NB4 (cell line): ENCODE measurements at places on chromosomes 1 and 21.
A peak's percentile ranks its signal among the peaks of the same experiment; 100 is the strongest.

- no peak for DNase-seq
Observed at GRCh38 chr1:192887426-192887825, 78.6 kb downstream of the RGS2 start.

- DNase-seq = no peak
Observed at GRCh38 chr1:2135941-2136340, 58.6 kb downstream of the FAAP20 start.

DNA sequence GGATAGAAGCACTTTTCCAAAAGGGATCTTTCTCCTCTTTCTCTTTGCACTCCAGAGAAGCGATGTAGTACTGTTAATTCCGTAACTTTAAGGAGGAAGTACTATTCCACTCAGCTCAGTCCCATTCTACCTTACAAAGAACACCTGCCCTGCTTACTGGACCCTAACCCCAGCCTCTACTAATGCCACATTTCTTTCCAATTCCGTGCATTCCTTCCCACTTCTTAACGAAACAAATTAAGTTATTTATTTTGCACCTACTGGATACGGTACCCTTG lies 511 bp downstream of the NDC1 start:
- DNase-seq = peak; percentile 28

DNA sequence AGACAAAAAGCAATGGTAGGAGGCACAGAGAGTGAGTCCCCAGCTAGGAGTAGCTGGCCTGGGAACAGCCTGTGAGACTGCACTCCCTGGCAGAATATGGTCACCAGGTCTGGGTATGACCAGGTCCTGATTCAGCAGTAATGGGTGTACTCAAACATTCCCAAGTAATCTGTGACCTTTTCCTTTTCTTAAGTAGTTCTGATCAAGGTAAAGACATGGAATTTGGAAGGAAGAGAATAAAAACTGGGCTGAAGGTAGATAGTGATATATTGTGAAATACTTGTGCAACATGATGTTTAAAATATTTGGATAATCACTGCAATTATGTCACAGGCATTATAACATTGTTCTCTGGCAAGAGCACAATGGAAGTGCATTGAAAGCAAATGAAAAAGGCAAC lies 147.2 kb upstream of the DPYD start:
- no peak for DNase-seq

GRCh38 chr1:228347181-228347580 lies 59.5 kb downstream of the TRIM11 start:
- DNase-seq = no peak

DNA sequence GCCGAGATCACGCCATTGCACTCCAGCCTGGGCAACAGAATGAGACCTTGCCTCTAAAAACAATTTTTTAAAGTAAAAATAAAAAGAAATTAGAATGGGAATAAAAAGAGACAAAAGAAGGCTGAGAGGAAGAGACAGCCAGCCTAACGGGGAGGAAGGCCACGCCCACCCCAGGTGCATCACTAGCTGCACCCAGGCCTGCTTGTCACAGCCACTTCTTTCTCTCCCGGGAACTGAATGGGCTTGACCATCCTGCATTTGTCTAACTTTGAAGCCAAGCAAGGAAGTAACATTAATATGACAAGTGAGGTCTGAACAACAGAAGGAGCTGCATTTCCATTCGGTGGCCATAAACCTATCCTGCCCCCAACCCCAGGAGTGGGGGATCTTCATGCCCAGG lies 20.8 kb upstream of the EFNA1 start:
- no peak for DNase-seq

- DNase-seq = no peak
Observed at GRCh38 chr1:101101360-101101759, 75.8 kb upstream of the DPH5 start.

DNA sequence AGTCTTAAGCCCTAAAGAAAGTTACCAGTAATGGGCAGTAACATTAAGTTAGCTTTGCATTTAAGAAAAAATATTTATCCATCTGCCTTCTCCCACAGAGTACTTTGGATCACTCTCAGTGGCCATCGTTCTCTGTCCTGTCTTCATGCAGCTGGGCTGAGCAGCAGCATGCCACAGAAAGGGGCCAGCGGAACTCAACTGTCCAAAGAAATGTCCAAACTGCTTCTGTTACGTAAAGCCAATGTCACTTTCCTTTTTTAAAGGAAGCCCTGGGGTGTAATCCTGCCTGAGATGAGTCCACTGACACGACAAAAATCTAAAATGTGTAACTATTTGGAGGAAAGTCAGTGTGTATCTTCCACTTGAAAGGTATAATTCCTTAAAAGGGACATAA lies 291.6 kb downstream of the SMYD3 start:
- peak; percentile 81 for DNase-seq

GRCh38 chr1:218658269-218658668 lies 313.1 kb downstream of the TGFB2 start:
- no peak for DNase-seq

- DNase-seq = peak; percentile 89
Observed at GRCh38 chr1:40476924-40477677, at the start of gene ZFP69. Gene ZFP69 (plus strand): TSS chr1:40477290. CDS start chr1:40479362, 2,072 bp downstream.

GRCh38 chr1:201447903-201448871 lies 20.8 kb downstream of the PHLDA3 start:
- DNase-seq = peak; percentile 66

DNA sequence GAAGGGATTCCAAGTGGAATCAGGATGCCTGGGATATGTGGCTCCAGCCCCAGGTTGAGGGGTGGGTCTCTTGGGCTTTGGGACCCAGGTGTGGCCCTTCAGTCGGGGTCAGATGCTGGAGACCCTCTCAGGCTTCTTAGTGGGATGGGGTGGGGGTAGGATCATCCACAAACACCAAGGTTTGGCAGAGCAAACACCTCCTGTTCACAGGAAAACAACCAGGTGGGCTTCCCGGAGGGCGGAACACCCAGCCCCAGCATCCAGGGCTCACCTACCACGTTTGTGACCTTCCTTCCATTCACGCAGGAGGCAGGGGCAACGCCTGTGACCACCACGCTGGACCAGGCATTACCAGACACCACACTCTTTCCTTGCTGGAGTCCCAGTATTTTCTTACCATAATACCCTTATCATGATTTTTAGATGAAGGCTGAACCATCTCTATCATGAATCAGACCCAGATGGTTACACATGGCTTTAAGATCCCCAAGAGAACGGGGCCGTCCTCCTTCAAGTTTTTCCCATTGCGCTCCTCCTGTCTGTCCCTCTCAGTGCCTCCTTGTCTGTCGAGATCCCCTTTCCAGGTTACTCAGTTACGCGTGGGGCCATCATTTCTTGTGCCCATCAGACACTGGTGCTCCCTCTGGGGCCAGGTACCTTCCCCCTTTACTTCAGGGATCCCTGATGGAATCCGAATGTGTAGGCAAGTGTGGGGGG lies 428.2 kb downstream of the NPHP4 start:
- DNase-seq = no peak

GRCh38 chr1:117473063-117473462 lies 105.8 kb downstream of the MAN1A2 start:
- DNase-seq = no peak

DNA sequence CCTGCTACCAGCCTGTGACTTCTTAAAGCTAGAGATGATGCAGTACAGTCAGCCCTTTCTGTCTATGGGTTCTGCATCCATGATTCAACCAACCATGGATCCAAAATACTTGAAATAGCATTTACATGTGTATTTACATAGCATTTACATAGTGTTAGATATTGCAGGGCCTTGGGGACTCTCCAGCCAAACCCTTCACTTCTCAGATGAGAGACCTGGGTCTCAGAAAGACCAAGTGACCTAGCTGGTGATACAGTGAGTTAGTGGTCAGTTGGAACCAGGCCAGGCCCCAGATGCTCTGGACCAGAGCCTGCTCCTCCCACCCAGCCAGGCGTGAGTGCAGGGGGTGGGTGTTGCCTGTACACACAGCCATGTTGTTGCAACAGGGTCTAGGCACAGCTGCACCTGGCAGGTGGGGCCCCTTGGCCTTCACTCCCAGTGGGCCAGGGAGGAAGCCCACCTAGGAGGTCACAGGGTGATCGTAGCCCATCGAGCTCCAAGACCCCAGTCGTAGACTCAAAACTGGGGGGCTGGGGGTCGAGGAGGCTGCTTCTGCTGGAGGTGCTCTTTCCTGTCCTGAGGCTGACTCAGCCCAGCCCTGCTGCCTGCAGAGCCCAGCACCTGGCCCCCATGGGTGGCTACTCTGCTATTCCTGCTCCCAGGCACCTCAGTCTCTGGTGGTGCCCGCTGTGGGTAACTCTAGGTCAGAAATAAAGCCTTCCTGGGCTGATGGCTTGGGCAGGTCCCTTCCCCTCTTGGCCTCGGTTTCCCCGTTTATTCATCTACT lies 7.7 kb downstream of the TMEM61 start:
- no peak for DNase-seq

- DNase-seq = peak; percentile 24
Observed at GRCh38 chr1:228452194-228453021, 34.8 kb upstream of the RNF187 start.

GRCh38 chr1:86991549-86992186 lies 77.2 kb downstream of the HS2ST1 start:
- DNase-seq = no peak

- no peak for DNase-seq
Observed at GRCh38 chr1:25361901-25362300, 23.8 kb downstream of the TMEM50A start.

DNA sequence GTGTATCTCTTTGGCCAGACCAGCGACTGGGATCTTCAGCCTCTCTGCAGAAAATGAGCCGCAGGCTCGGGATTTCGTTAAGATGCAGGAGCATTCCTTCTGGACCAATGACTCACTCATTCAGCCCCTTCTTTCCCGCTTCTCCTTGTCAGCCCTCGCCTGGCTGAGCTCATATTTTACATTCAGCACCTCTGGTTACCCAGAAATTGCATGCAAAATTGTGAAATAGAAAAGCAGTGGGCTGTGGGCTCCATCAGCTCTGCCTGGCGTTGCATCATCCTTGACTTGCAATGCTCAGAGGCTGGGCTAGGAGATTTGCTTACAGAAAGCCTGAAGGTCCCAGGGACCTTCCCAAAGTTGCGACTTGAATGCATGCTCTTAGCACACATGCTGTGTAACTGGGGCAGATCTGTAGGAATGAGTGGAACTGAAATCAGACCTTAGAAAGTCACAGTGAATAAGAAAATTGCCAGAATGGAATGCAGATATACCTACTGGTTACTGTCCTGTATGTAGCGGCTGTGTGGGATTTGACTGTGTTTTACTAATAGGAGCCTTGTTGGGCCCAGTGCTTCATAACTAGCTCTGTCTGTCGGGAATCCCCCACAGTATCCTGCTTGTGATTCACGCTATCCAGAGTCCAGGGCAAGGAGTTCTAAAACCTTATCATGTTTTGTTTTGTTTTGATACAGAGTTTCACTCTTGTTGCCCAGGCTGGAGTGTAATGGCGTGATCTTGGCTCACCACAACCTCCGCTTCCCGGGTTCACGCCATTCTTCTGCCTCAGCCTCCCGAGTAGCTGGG lies 444.8 kb downstream of the KIF26B start:
- DNase-seq = peak; percentile 90

DNA sequence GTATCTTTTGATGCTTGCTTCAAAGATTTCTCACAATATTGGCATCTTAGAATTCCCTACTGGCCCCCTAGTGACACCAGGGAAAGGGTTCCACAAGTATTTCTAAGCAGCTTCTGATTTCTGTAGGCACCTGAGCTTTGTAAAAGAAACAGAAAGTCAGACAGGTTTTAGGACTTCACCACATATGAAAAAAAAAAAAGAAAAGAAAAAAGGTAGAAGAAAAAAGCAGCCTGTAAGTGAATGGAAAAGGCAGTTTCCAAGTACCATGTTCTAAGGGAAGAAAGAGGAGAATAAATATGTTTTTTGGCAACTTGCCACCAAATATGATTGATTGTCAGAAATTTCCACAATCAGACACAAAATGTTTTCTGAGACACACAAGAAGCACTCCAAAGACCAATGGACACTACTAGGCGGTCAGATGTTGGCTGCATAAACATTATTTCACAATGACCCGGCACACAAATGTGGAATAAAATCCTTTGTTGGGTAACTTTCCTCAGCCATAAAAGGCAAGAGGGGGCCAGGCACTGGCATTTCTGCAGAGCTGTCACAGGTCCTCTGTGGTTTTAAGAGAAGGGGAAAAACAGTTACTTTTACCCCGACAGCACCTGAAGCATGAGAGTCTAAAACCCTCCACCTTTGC lies 12.7 kb upstream of the CPLANE2 start:
- DNase-seq = no peak

DNA sequence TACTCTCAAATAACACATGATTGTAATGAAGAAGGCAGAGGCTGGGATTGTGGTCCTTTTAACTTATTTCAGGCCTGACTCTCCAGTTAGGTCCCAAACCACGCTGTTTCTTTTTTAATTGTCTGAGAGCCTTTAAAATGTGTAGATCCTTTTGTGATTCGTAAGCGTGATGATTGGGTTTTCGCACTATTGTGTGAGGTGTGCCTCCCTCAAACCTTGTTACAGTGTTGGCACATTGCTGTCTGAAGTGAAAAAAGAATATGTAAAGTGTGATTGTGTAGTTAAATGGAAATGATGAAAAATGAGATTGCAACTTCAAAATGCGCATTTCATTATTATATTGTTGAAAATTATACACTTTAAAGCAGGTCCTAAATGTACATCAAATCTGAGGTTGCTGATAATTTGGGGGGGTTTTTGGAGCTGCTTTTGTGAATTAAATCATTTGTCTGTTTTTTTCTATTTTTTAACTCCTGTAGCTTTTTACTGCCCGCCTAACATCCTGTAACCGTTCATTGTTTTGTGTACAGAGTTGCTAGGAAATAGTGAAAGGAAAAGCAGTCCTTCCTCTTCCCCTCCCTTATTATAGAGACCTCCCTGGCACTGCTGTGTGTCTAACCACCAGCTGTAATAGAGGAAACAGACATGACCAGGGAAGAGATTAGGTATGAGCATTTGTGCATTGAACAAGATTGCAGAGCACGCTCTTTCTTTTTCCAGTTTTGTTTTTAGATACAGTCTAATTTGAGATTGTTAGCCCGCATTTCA lies 43.3 kb downstream of the IARS2 start:
- no peak for DNase-seq

DNA sequence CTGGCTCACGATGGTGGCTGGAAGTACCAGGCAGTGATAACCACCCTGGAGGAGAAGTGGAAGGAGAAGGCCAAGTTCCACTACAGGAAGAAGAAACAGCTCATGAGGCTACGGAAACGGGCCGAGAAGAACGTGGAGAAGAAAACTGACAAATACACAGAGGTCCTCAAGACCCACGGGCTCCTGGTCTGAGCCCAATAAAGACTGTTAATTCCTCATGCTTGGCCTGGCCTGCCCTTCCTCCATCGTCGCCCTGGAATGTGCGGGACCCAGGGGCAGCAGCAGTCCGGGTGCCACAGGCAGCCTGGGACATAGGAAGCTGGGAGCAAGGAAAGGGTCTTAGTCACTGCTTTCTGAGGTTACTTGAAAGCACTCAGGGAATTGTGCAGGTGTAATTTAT lies 10.8 kb downstream of the IL24 start:
- DNase-seq = no peak

DNA sequence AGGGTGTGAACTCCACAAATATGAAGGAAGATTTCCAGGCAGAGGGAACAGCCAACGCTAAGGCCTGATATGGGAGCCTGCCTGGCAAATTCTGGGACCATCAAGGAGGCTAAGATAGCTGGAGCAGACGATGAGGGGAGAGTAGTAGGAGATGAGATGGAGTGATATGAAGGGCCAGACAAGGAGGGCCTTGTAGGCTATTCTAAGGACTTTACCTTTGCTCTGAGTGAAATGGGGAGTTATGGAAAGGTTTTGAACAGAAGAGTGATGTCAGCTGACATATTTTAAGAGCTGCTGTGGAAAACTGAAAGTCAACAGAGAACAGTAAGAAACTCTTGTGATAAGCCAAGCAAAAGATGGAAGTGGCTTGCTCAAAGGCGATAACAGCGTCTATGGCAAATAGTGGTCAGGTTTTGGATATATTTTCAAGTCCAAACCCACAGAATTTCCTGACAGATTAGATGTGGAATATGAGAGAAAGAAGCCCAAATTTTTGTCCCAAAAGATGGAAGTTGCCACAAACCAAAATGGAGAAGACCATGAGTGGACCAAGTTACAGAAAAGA lies 2.1 kb upstream of the TP53BP2 start:
- no peak for DNase-seq
